K562 (cell line): ENCODE measurements at places on chromosomes 2 and 18. TPM values are rescaled to one million over a fixed set of nuclear protein-coding genes. Genes with fewer than 3 reads are reported as not detected.

The SLC5A7 gene
- polyA plus RNA-seq = not detected in 2 replicates

The RGPD3 gene
- polyA plus RNA-seq = not detected in 2 replicates

The IL1R2 gene
- not detected in 2 replicates for polyA plus RNA-seq

The CLEC4F gene
- polyA plus RNA-seq = not detected in 2 replicates

- H3K27me3 ChIP-seq = no peaks in the 10 kb centered on the region
- no peaks in the 10 kb centered on the region for H3K4me1 ChIP-seq
Observed at GRCh38 chr2:220215785-220216184, 588.4 kb downstream of the SLC4A3 start.

GRCh38 chr2:219459460-219460311 lies 25.0 kb downstream of the SPEG start:
- DNase-seq = peak; percentile 83
- no peak overlapping the region for H3K4me3 ChIP-seq
- peaks cover 20% of the 10 kb centered on the region for H3K4me1 ChIP-seq
- H3K27me3 ChIP-seq = no peaks in the 10 kb centered on the region

GRCh38 chr2:134375935-134376334 lies 122.1 kb downstream of the MGAT5 start:
- no peaks in the 10 kb centered on the region for H3K36me3 ChIP-seq
- H3K27ac ChIP-seq = no peak overlapping the region
- H3K4me1 ChIP-seq = no peaks in the 10 kb centered on the region
- no peak for DNase-seq
- no peak overlapping the region for H3K4me3 ChIP-seq

DNA sequence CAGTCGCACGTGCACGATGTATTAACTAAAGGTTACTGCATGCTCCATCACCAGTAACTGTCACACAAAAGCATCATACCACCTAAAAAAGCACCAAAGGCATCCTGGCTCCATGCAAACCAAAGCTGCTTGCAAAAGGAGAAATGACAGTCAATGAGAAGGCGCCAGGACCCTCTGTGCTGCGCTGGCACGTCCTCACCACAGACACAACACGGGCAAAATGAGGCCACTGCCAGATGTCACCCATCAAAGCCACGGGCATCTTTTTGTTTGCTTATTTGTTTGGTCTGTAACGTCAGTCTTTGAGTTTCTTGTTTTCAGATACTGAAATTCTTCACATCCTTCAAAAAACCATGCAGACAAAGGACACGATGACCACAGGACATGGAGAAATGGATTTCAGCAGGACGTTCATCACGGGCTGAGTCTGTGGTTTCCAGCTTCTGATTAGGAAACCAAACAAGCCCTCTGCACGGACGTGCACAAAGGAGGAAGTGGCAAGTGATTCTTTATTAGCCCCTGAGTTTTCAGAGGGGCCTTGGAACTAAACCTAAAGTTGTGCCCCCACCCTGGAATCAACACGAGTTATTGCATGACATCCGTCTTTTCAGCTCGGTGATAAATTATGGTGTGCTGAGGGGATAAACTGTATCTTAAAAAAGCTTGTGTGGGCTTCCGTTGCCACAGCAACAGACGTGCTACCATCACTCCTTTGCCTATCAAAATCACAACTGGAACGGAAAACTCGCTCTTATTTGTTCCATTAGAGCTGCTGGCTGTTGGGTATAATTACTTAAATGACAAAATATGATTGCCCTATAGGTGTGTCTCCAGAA lies 181.8 kb downstream of the EIPR1 start:
- no peaks in the 10 kb centered on the region for H3K27me3 ChIP-seq
- DNase-seq = no peak
- H3K36me3 ChIP-seq = peaks cover 49% of the 10 kb centered on the region; the same call in 2 of the 3 replicates

GRCh38 chr2:10412380-10412779 lies 35.7 kb downstream of the ODC1 start:
- peaks cover 16% of the 10 kb centered on the region; the same call in 2 of the 3 replicates for H3K4me1 ChIP-seq
- no peak overlapping the region; the same call in 2 of the 3 replicates for H3K27ac ChIP-seq
- H3K4me3 ChIP-seq = no peak overlapping the region
- DNase-seq = peak; percentile 80

DNA sequence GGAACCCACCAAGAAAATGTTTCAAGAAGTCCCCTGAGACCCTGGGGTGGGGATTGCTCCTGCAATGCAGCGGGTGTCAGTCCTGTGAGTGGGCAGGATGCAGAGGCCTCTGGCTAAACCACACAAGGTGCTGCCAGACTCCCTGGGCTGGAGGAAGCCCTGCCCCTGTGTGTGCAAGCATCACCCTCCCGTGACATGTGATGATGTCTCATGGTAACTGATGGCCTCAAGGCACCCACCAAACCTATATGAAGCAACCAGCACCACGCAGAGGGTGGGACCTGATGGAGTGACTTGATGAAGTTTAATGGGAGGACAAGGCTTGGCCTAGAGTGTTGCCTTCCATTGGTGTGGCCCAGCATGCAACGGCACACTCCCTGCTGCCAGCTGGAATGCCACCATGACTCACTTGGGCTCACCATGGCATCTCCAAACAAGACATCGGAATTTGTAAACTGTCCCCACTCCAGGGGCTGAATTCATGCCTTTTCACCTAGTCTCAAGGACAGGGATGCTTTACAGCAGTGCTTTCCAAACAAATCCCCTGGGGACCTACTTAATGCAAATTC lies 8.7 kb upstream of the SLC14A1 start:
- no peaks in the 10 kb centered on the region for H3K4me1 ChIP-seq
- peaks cover 2% of the 10 kb centered on the region; the same call in 2 of the 3 replicates for H3K27me3 ChIP-seq
- H3K36me3 ChIP-seq = no peaks in the 10 kb centered on the region
- no peak overlapping the region for H3K4me3 ChIP-seq
- H3K27ac ChIP-seq = no peak overlapping the region
